ENCODE measurements at places on chromosomes 6 and 20.

GRCh38 chr6:122683989-122684651, 73.9 kb downstream of the PKIB start:
- DNase-seq: no peak

DNA sequence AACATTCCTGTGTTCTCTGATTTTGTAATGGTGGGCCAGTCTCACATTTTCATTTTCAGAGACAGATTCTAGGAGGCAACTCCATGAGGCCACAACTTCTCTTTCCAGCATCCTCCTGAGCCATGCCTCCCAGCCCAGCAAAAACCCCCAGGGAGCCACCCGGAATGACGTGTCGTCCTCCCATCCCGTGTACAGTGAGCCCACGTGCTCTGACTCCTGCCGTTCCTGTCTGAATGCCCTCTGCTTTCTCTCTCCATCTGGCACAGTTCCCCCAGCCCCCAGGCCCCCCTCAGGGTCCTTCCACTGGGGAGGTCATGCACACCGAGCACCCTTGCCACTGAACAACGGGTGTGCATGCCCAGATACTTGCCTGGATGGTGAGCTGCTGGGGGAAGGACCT, 38.0 kb downstream of the C20orf203 start:
- no peak for DNase-seq

DNA sequence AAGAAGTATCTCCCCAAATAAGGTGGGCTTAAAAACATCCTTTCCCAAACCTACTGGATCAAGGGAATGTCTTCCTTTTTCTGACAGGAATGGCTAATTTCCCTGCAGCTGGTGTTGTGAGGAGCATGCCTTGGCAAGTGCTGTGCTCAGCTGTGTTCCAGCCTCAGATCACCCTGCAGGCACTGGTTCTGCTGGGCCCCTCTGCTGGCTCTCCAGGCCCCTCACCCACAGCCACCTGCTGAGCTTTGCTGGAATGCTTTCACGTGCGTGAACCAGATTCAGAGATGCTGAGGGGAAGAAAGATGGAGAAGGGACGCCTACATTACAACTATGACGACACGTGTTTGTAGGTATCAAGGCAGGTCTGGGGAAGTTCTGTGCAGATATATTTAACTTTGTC, 71.3 kb upstream of the FOXC1 start:
- DNase-seq: no peak

- DNase-seq: no peak
These were observed 8.6 kb upstream of the JPH2 start for GRCh38 chr20:44195605-44196004.

GRCh38 chr6:30002871-30003270, 58.2 kb upstream of the POLR1H start:
- no peak for DNase-seq

- DNase-seq: no peak
These were observed 2.7 kb downstream of the FBXO9 start for GRCh38 chr6:53067849-53068361.

- DNase-seq: no peak
These were observed 39.7 kb upstream of the CCDC167 start for GRCh38 chr6:37539171-37540028.

GRCh38 chr20:49424536-49424935, 57.9 kb downstream of the KCNB1 start:
- no peak for DNase-seq

- DNase-seq: no peak
These were observed 68.9 kb downstream of the EDN1 start for GRCh38 chr6:12359036-12359435.

DNA sequence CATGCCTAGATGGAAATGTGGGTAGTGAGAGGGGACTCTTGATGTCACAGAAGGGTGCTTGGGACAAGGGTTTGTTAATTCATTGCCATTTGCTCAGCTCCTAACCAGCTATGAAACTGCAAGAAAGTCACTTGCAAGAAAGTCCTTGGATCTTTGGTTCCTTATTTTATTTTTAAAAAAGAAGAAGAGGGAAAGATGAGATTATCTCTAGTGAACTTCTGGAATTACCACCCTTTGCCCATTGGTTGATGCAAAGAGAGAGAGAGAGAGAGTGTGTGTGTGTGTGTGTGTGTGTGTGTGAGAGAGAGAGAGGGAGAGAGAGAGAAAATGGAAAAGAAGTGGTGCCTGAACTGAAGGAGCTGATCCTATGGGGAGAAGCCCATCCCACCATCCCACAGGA, 4.6 kb upstream of the SFT2D1 start:
- DNase-seq: no peak

GRCh38 chr6:75234126-75234865, 9.3 kb downstream of the COX7A2 start:
- no peak for DNase-seq

DNA sequence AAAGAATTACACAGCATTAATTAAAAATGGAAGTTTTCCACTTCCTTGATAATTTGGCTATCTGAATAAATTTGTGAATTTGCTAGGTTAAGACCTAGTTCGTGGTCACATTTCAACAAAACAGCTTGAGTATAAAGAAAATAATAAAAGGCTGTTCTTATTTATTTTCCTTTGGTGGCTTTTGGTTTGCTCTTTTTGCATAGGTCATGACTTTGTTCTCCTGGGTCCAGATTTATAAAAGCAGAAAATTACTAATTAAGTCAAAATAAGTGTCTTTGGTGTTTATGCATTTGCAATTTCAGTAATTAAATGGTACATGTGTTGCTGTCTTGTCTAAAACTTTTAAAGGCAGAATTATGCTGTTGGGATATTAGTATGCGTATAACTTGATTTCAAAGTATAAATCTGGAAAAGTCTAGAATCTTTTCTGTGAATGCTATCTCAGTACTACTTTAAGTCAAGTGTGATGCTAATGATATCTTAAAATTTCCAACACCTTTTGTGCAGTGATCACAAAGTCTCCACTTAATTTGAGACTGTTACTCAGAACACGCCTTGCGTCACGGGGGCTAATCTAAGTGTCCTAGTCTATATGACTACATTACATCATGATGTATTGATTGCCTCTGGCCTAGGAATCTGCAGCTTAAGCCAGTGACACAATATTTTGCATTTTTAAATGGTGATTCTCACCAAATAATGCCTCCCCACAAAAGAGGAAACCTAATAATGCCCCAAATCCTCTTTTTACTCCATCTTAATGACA, 41.0 kb downstream of the GNAS start:
- no peak for DNase-seq

All from stimulated activated CD8-positive, alpha-beta memory T cell treated with anti-CD3 and anti-CD28 coated beads, Interleukin-4, amount 100 ng/mL, for 1 hour (primary cell).